Bronchial epithelial cell (primary cell): ENCODE measurements at places on chromosomes 3 and 15. TPM values are rescaled to one million over a fixed set of nuclear protein-coding genes. Genes with fewer than 3 reads are reported as not detected.

BHLHE40 gene
- 38.5 and 42.9 TPM in 2 replicates for total RNA-seq

SEMA5B gene
- under 0.01 and 0.38 TPM in 2 replicates for total RNA-seq

WNT5A gene
- total RNA-seq = 3.9 and 11.6 TPM in 2 replicates

SERF2 gene
- total RNA-seq = 286 and 340 TPM in 2 replicates

CRELD1 gene
- total RNA-seq = 22.1 and 35.8 TPM in 2 replicates

MME gene
- 16.9 and 25.3 TPM in 2 replicates for total RNA-seq

IL12A gene
- total RNA-seq = 0.26 TPM in 2 replicates

MAP6D1 gene
- 0.79 and 0.90 TPM in 2 replicates for total RNA-seq

WNT7A gene
- 7.9 and 13.4 TPM in 2 replicates for total RNA-seq

ARL13B gene
- 6.8 and 10.4 TPM in 2 replicates for total RNA-seq

SLC9C1 gene
- not detected in 2 replicates for total RNA-seq

GPR160 gene
- total RNA-seq = 1.3 and 2.0 TPM in 2 replicates

PLSCR2 gene
- 0.26 TPM in 1 of 2 replicates, not detected in the other for total RNA-seq

ZNF620 gene
- total RNA-seq = 0.38 and 0.53 TPM in 2 replicates

WDR72 gene
- total RNA-seq = under 0.01 and 0.13 TPM in 2 replicates

SYNPR gene
- not detected in 2 replicates for total RNA-seq

SEMA3B gene
- 2.3 and 7.1 TPM in 2 replicates for total RNA-seq

AADACL2 gene
- total RNA-seq = not detected in 2 replicates

GOLGA6D gene
- not detected in 2 replicates for total RNA-seq

- DNase-seq = no peak
Measured at GRCh38 chr3:8911781-8912180, 51.5 kb downstream of the RAD18 start.

DNA sequence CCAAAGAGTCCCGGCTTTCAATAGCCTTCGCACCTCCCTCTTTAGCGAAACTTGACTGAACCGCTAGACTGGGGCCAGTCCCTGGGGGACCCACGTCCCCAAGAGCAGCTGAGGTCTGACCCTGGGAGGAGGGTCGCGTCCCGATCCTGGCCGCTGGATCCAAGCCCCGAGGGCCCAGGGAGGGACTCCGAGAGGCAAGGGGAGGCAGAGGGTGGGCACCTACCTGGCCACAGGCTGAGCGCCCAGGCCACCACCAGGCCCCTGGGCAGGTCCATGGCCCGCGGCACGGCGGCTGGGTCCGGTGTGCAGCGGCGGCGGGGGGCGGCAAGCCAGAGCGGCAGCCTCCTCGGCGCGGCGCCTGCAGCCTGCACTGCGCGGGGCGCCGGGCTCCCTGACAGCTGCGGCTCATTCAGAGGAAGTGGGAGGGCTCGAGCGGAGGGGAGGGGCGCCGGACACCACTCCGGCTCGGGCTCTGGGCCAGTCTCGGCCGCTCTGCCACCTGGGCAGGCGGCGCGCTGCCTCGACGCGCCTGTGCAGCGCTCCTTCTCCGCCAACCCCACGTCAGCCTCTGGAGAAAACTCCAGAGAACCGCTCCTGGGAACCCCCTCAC lies at the start of gene ITGA11:
Gene ITGA11, minus strand, starts transcription at position 372 of the 610 bp plus-strand sequence. Its CDS starts 97 bp downstream, at position 275.
- peak; percentile 39 for DNase-seq

- DNase-seq = no peak
Measured at GRCh38 chr15:26103002-26103404, 239.9 kb upstream of the ATP10A start.

DNA sequence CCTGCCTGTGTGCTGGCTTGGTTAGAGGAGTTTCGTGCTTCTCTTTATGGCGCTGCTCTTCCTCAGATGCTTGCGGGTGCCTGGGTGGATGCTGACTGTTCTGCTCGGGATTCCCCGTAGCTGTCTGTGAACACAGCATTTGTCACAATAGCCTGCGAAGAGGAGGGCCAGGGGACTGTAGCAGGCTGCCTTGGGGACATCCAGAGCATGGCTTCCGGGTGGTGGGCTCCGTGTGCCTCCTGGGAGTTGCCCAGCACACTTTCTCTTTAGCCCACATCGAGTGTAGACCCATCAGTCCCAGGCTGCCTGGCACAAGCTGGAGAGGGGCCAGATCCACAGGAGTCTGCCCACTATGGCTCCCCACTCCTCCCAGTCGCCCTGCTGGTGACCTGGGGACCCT lies 22.4 kb downstream of the LRRK1 start:
- no peak for DNase-seq

GRCh38 chr3:10648181-10648580 lies 142.8 kb upstream of the ATP2B2 start:
- peak; percentile 25 for DNase-seq

DNA sequence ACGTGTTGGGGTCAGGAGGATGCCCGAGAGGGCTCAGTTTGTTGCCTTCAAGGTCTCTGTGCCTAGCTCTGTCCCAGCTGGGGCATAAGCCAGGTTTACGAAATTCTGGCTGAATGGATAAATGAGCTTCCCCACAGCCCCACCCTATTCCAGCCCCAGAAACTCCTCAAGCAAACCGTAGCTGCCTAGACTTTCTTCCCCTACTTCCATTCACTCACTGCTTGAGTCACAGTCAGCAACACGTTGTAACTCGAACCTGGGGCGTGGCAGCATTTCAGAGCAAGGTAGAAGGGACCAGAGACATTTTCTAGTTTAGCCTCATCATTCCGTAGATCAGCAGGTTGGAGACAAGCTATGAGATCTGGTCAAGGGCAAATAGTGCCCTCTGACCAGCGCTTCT lies 24.2 kb downstream of the NMNAT3 start:
- peak; percentile 99 for DNase-seq

- no peak for DNase-seq
Measured at GRCh38 chr3:147428754-147429153, 19.6 kb downstream of the ZIC1 start.

DNA sequence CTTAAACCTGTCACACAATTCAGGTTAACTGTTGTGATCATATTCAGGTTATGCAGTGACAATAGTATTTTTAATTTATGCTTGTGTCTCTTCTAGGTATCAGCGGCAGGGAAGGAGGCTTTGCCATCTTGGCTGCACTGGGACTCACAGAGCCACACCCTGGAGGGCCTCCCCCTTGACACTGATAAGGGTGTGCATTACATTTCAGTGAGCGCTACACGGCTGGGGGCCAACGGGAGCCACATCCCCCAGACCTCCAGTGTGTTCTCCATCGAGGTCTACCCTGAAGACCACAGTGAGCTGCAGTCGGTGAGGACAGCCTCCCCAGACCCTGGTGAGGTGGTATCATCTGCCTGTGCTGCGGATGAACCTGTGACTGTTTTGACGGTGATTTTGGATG lies 23.6 kb upstream of the BSN start:
- DNase-seq = no peak

DNA sequence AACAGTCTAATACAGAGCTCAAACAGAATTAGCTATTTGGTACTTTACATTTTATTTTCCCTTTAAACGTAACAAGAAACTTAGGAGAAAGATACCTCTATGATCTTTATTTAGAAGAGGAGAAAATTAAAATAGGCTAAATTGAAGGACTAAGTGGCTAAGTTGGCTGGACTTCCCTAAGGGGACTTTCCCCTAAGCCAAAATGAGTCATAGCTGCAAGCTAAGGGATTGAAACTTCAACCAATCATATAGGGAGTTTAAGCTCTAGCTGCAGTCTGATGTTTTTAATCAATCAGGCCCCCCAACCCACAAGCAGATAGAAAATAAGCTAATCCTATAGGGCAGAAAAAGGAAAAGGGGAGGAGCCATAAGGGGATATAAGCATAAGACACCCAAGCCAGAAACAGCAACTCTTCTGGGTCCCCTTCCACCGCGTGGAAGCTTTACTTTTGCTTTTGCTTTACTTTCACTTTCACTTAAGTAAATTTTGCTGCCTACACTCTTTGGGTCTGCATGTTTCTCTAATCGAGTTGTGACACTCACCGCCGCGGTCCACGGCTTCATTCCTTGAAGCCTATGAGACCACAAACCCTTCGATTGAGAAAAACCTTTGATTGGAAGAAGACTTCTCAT lies 1108.5 kb upstream of the EPHA6 start:
- DNase-seq = no peak

GRCh38 chr15:92579486-92579885 lies 76.1 kb downstream of the FAM174B start:
- no peak for DNase-seq

- DNase-seq = no peak
Measured at GRCh38 chr3:123584284-123584987, 417 bp downstream of the HACD2 start.

DNA sequence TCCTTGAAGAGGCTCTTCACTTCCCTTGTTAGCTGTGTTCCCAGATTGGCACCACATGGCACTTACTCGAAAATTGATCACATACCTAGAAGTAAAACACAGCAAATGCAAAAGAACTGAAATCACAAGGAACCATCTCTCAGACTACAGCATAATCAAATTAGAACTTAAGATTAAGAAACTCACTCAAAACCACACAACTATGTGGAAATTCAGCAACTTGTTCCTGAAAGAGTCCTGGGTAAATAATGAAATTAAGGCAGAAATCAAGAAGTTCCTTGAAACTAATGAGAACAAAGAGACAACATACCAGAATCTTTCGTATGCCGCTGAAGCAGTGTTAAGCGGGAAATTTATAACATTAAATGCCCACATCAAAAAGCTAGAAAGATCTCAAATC lies 566.3 kb upstream of the TGFBR2 start:
- no peak for DNase-seq

- DNase-seq = peak; percentile 47
Measured at GRCh38 chr3:177050501-177051237, 146.6 kb downstream of the TBL1XR1 start.

DNA sequence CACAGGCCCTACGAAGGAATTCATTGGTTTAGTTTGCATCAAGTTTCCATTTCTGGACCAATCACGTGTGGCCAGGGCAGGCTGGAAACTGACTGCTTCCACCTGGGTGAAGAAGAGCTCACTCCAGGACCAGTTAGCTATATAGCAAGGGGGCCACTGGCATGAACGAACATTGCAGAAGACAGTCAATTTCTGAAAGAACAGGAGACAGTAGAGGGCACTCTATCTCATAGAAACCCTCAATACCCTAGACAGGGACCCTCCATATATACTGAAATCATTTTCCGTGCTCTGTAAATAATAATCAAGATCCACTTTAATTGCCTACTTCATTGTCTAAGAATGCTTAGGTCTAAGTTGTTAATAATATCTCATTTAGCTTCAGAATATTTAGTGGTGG lies 215.6 kb downstream of the CADPS start:
- no peak for DNase-seq

- no peak for DNase-seq
Measured at GRCh38 chr15:80605591-80606150, 89.4 kb upstream of the ABHD17C start.

- peak; percentile 41 for DNase-seq
Measured at GRCh38 chr3:153621953-153622352, 459.9 kb downstream of the RAP2B start.

- DNase-seq = no peak
Measured at GRCh38 chr15:66859688-66860253, 157.7 kb downstream of the SMAD6 start.

DNA sequence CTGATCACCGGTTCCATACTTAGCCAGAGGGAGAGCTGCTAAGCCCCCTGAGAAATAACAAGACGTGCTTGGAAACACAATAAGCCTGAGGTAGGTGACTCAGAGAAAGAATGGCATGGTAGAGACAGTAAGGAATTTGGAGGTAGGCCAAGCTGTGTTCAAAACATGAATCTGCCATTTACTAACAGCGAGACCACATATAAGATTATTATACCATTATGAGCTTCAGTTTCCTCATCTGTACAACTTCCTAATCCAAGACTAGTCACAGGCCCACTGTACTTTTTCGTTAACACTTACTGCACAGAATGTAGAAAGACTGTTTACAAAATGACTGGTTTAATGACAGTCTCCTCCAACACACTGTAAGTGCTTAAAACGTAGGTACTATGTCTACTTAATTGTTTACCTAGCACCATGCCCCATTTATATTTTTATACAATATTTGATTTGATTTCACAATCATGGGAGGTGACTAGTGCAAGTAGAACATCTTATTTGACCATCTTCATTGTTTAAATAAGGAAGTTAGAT lies 25.7 kb downstream of the ATOSA start:
- DNase-seq = peak; percentile 96

GRCh38 chr3:189794518-189794917 lies 163.3 kb downstream of the TP63 start:
- no peak for DNase-seq

- DNase-seq = peak; percentile 60
Measured at GRCh38 chr3:126287536-126288241, 69.5 kb downstream of the KLF15 start.

DNA sequence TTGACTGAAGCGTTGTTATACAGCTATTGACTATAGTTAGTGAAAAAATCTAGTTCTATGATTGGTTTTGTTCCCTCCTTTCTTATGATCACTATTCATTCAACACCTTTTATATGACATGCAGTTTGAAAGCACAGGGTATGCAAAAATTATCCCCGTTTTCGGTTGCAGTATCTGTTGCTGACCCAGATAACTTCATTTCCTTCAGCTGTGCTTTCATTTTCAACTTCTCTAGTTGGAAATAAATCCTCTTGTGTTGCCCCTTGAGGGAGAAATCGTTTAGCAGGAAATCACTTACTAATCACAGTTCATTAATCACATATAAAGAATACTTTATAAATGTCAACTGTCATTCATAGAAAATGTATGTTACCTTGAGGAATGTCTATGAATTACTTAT lies 55.1 kb downstream of the MBNL1 start:
- DNase-seq = no peak

GRCh38 chr3:80898211-80898610 lies 863.2 kb downstream of the GBE1 start:
- no peak for DNase-seq
